ENCODE measurements at places on chromosomes 5 and 9.
A peak's percentile ranks its signal among the peaks of the same experiment; 100 is the strongest.

GRCh38 chr9:79007701-79008483, 563.9 kb upstream of the TLE4 start:
- no peak for DNase-seq

- peak; percentile 76 for DNase-seq
Observed at GRCh38 chr5:17400724-17401469, 97.1 kb upstream of the TAF11L2 start.

DNA sequence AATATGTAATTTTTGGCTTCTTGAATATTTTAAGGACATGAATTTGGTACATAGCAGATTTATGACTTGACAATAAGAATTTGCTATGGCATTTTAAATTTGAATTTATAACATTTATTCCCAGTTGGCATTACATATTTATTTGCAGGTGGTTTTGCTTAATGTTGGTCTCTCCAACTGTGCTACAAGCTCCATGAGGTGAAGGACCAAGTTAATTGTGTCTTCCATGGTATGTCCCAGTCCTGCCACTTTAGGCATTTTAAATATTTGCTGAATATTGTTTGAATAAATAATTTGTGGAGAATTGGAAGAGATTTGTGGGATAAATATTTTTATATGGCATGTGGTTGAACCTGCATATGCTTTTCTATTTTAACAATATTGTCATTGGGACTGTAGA, 253.4 kb upstream of the RIOK2 start:
- no peak for DNase-seq

DNA sequence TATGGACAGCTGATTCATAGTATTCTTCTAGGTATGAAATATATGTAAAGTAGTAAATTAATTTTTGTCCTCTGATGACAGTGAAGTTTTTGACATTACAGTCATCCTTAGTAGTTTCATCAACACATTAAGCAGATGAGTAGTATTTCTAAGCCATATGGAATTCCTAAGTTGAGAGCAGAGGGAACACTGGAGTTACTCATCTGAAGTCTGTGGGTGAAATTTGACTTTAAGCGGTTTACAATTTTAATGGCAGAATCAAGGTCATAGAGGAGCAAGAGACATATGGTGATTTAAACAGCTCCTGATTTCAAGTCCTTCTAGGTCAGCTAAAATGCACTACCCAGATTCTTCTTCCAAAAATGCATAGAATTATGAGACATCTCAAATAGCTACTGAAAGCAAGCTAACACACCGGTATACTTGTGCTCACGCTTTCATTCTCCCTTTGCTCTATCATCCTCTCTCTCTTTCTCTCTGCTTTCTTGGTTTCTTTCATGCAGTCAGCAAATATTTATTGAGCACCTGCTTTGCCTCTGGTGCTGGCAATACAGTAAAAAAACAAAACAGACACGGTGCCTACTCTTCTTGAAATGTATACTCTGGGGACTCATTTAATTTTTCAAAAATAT, 235.9 kb downstream of the FER start:
- DNase-seq, result no peak

GRCh38 chr5:96687812-96688453, 25.8 kb downstream of the CAST start:
- no peak for DNase-seq

DNA sequence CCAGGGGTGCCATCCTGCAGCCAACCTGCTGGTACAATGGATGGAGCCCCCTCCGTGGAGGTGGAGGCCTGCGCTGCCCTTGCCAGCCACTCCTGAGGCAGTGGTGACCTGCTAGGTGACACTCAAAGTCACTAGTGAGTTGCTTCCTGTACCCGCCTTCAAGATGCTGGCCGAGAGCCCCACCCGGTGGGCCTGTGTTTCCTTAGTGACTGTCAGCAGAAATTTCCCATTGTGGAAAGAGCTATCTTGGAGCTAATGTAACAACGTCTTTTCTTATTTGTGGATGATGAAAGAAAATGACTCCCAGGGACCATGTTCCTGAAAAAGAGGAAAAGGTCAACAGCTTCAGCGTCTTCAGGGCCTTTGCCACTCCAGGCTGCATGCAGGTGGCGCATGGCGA, 117.0 kb upstream of the BOD1 start:
- no peak for DNase-seq

- no peak for DNase-seq
Observed at GRCh38 chr9:114061830-114062474, 16.1 kb downstream of the AMBP start.

DNA sequence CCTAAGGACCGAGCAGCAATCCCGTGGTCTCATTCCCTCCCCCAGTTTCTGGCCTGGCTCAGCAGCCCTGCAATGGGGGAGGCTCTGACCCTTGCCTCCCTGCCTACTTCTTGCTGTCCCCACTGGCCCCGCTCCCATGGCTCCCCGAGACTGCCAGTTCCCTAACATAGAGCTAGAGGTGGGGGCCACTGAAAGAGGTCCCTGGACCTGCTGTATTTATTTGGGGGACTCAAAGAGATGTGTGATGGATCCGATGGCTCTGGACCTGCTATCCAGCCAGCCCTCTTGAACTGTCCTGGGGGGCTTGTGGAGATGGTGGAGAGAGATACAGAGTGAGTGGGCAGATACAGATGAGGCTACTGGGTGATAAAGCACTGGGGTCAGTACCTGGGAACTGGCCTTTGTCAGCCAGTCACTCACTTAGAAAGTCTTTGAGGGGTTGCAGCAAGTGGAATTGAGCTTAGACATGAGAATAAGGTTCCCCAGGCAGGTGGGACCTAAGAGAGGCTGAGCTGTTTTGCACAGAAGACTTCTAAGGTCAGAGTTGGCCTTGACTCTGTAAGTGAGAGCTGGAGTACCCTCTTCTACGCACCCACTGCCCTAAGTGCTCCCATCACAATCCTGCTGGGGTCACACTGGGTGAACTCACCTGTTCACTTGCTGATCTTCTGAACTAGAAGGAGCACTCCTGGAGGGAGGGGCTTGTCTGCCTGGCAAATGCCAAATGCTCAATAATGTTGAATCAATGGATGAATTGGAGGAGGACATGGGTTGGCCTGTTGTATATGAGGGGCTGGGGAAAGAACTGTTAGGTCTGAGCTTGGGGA, 42.9 kb downstream of the CXXC5 start:
- DNase-seq, result no peak

- no peak for DNase-seq
Observed at GRCh38 chr9:135787776-135788575, 86.0 kb downstream of the KCNT1 start.

DNA sequence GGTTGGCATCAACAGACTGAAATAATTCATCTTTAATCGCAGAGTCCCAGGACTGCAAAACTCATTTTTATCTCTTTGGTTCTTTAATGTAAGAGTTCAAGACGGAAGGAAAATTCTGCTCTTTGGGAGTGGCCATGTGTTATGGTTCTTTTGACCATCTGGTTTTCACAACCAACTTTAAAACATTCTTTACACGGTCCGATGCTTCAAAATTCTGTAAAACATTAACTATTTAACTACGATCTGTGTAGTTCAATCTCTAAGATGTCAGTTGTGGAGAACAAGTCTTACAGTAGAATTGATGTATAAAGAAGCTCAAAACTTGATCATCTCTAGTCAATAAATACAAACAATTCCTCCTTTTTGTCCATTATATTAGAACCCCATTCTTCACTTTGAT, 83.0 kb downstream of the CMYA5 start:
- no peak for DNase-seq

DNA sequence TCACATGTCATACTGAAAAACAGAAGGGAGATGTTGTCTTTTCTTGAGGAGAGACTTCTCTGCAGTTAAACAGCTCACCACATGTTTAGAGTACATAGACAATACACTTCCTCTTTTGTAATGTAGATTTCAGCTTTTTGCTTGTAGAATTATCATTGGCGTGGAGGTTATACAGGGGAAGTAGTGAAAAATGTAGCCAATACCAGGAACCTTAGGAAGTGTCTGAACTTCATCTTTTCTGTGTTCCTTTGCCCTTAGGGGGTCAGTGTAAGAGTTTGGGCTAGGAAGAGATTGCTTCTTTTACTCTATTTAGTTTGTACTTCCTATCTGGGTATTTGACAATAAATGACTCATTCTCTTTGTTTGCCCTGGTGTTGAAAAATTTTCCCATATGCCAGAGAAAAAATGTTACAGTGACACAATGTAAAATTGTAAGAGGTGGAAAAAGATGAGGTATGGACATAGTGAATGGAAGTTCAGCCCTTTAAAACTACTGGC, 21.0 kb upstream of the CDKN2B start:
- DNase-seq, result no peak

- DNase-seq, result no peak
Observed at GRCh38 chr9:89436326-89436725, 61.6 kb downstream of the SEMA4D start.

DNA sequence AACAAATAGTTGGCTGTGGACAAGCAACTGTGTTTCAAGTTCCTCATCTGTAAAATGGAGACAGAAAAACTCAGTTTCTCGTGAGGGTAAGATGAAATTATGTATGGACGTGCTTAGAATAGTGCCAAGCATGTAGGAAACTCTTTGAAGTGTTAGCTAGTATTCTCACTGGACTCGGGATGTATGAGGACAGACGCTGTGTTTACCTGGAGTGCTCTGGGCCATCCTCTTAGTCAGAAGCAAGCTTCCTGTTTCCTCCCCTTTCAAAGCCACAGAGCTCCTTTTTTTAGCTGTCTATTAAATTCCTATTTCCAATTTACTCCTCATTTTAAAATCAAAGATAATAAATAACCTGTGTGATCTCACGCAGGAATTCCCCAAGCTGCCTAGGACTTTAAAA, 23.8 kb upstream of the IQGAP2 start:
- DNase-seq, result no peak

DNA sequence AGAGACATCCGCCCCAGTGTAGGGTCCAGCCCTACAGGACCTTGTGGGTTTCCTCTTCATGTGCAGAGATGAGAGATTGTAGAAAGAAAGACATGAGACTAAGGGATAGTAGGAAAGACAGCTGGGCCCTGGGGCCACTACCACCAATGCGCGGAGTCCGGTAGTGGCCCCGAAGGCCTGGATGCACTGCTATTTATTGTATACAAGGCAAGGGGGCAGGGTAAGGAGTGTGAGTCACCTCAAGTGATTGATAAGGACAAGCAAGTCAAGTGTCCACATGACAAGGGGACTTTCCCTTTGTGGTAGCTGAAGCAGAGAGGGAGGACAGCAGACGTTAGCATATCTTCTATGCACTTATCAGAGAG, 6.2 kb upstream of the TMEM141 start:
- no peak for DNase-seq

DNA sequence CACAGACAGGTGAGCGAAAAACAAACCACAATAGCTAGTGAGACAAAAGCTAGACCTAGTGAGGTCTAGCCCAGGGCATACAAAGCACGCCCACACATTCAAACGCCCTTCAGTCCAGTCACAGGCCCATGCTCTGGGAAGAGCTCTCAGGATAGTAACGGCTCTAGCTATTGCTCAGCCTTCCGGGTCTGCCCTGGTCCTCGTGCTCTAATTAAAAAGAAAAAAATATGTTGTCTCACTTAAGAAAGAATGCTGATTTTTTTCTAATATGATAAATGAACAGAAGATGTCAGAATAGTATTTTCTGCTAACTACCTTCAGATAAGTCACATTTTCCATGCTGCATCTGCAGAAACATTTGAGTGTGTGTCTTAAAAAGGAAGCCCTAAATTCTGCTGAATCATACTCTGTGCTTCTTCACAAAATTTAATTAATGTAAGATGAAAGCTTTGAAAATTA, 94.5 kb downstream of the PLPP1 start:
- DNase-seq, result peak; percentile 54

- DNase-seq, result peak; percentile 69
Observed at GRCh38 chr5:163504079-163504931, 1.1 kb upstream of the MAT2B start.

- no peak for DNase-seq
Observed at GRCh38 chr9:84339503-84339902, 1.1 kb downstream of the SLC28A3 start.

- DNase-seq, result no peak
Observed at GRCh38 chr5:76040806-76041205, 42.4 kb upstream of the SV2C start.

GRCh38 chr9:125246261-125246667, 5.1 kb upstream of the HSPA5 start:
- DNase-seq, result no peak

DNA sequence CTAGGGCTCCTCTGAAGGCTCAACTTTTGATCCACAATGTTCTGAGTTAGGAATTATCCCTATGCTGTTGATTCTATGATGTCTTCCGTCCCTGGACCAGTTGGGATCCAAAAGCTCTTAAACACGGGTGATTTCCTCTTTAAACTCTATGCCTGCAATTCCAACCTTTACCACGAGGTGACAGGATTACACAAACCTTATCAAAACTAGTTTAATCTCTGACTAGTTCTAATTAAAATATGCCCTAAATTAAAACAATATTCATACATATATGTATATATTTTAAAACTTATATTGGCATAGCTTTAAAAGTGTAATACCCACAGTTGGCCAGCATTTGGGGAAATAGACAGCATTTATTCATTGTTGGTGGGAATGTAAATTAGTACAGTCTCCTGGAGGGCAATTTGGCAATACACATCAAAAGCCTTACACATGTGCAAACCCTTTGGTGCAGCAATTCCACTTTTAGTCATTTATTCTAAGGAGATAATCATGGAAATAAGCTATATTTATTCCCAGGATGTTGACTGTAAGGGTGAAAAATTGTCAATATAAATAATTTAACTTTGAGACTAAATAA, 51.6 kb upstream of the PHYKPL start:
- DNase-seq, result peak; percentile 52

DNA sequence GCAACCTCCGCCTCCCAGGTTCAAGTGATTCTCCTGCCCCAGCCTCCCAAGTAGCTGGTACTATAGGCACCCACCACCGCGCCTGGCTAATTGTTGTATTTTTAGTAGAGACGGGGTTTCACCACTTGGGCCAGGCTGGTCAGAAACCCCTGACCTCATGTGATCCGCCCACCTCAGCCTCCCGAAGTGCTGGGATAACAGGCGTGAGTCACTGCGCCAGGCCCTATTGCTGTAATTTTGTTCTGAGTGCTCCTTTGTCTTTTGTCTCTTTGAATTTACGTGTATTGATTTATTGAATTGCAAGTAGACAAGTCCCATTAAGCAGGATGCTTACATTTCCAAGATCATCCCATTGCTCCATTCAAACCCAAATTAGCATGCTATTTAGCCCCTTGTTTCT, 186.7 kb downstream of the MSX2 start:
- no peak for DNase-seq

DNA sequence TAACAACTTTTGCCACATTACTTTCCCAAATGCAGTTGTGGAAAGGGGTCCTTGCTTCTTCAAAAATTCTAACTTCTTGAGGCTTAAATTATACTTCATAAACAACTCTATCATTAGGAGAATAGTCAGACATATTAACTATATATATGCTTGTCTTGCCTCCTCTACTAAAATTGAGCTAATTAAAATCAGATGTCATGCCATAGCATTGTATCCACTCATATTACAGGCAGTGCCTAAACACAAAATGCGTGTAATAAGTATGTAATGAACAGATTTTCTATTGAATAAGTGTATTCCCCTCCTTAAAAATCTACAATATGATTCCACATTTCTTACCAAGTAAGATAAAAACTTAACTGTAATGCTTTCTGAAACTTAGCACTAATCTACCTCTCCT, 204.5 kb downstream of the PLK2 start:
- DNase-seq, result no peak

GRCh38 chr9:12640016-12640587, 53.1 kb upstream of the TYRP1 start:
- DNase-seq, result peak; percentile 72

Measured in mesendoderm (in vitro differentiated cells).